Stimulated activated naive B cell treated with anti-CD40 and anti-IgM and Interleukin-4, amounts not matched to agents 10 μg/mL and 1 μg/mL and 100 μg/mL, for 72 hours (primary cell): ENCODE measurements at places on chromosomes 6 and 20.

GRCh38 chr6:106122306-106122918 lies 36.3 kb downstream of the PRDM1 start:
- no peak for DNase-seq

DNA sequence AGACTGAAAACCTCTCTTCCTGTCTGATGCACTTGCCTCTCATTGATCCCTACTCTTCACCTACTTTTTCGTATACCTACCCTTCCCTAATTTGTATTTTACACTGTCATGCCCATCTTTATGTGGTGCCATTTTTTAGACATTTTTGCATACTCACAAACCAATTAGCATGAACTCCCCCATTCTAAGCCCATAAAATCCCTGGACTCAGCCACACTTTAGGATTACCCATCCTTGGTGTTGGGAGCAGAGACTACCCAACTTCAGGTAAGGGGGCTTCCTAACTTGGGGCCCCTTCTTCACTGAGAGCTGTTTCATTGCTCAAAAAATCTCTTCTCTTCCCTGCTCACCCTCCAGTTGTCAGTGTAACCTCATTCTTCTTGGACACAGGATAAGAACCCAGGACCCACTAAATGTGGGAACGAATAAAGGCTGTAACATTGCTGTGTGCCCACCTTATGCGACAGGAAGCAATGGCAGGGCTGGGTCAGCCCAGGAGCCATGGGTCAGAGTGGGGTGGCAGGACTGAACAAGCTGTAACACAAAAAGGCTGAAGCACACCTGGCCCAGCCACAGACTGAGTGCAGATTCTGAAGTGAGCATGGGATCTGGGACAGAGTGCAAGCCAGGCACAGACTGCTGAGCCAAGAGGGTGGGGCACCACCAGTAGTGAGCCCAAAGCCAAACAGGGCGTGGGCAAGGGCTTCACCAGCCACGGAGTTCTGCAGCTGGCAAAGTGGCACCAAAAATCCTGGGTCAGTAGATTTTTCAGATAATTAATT lies 789.1 kb upstream of the HS3ST5 start:
- no peak for DNase-seq

DNA sequence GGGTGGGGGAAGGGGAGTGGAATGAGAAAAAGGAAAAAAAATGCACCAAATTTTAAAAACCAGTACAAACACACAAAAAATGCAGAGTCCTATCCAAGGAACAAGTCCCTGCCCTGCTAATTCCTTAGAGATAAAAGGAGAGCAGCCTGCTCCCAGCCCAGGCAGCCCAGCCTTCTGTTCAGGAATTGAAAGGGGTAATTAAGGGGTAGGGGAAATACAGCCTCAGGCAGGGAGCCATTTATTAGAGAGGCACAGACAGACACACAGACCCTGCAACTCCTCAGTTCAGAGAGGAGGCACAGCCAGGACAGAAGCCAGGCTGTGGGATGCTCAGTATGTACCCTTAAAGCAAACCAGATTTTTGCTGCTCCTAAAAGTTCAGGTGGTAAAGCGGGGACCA lies 137.2 kb downstream of the EYA2 start:
- no peak for DNase-seq

- no peak for DNase-seq
Measured at GRCh38 chr20:37773291-37773826, 79.5 kb downstream of the CTNNBL1 start.

- DNase-seq: peak; percentile 63
Measured at GRCh38 chr20:15857173-15857784, 716.0 kb downstream of the KIF16B start.

DNA sequence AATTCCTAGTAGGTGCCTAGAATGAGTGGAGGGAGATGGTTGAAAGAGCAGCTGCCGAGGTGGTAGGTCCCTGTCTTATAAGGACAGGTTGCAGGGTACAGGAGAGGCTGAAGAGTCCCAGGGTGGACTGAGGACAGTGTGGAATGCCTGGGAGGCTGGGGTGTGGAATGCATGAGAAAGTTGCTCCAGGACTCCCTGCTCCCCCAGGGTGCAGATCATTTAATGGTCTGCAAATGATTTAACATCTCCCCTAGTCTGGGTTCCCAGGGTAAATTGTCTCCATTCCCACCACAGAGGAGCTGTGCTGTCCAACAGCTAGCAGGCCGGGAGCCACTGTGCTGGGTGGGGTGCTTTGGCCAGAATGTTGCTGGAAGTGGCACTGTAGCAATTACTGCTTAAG lies 76.0 kb downstream of the CD83 start:
- DNase-seq: no peak

DNA sequence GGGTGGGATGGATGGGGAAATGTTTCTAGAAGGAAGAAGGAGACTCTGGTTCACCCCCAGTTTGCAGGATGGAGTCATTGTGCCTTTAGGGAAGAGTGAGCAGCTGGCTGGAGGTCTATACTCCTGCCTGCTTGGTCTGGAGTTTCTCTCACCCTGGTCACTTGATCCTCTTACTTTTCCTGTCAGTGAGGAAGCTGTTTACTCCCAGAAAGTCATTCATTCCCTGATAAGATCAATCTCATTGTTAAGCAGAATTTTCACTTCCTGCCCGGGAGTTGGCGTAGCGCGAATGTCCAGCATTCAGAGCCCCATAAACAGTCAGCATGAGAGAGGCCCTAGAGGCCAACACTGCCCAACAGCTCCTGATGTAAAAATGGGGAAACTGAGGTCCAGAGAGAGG lies 70.4 kb upstream of the SIRPA start:
- no peak for DNase-seq
